ENCODE measurements at places on chromosomes 1 and 21.

DNA sequence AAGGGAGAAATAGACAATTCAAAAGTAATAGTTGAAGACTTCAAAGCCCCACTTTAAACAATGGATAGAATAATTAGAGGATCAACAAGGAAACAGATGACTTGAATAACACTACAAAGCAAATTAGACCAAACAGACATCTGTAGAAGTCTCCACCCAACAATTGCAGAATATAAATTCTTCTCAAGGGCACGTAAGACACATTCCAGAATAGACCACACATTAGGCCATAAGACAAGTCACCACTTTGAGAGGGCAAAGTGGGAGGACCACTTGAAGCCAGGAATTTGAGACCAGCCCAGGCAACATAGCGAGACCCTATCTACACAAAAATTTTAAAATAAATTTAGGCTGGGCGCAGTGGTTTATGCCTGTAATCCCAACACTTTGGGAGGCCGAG, 20.5 kb upstream of the RNF186 start:
- DNase-seq, result no peak

GRCh38 chr1:152924191-152924590, 15.8 kb downstream of the IVL start:
- peak; percentile 83 for DNase-seq

DNA sequence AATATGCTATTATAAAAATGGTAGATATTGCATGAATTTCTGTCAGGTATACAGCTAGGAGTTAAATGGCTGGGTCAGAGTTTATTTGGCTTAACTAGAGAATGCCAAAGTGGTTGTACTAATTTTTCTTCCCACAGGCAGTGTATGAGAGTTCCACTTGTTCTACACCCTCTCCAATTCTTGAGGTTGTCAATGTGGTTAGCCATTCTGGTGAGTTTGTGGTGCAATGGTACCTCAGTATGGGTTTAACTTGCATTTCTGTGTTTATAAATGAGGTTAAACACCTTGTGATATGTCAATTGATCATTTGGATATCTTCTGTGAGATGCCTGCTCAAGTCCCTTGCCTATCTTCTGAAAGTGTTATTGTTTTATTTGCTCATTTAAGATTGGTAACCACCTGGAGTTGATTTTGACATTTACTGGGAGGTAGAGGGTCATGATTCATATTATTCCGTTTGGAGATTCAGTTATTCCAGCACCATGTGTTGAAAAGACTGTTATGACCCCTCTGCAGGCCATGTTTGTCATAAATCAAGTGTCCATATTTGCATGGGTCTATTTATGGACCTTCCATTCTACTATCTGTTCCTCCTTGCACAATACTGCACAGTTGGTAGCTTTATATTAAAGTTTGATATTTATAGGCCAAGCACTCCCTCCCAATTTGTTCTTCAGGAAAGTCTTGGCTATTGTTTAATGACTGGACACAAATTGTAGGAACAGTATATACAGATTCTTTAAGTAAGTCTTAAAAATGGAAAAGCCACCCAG, 5.8 kb downstream of the FALEC start:
- no peak for DNase-seq

DNA sequence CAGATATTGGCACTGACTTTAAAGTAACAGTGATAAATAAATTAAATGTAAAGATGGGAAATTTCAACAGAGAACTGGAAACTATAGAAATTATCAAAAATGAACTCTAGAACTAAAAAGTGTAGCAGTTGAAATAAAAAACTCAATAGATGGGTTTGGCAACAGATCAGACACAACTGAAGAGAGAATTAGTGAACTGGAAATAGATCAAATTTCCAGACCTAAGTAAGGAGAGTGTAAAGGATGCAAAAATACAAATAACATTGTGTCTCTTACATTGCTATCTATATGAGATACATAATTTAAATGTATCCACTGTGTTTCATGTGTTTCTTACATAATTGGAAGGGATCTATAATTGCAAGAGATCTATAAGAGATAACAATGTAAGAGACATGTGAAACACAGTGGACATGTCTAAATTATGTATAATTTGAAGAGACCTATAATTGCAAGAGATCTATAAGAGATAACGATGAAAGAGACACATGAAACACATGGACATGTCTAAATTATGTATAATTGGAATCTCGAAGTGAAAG, 32.1 kb upstream of the ZNF362 start:
- DNase-seq, result no peak

DNA sequence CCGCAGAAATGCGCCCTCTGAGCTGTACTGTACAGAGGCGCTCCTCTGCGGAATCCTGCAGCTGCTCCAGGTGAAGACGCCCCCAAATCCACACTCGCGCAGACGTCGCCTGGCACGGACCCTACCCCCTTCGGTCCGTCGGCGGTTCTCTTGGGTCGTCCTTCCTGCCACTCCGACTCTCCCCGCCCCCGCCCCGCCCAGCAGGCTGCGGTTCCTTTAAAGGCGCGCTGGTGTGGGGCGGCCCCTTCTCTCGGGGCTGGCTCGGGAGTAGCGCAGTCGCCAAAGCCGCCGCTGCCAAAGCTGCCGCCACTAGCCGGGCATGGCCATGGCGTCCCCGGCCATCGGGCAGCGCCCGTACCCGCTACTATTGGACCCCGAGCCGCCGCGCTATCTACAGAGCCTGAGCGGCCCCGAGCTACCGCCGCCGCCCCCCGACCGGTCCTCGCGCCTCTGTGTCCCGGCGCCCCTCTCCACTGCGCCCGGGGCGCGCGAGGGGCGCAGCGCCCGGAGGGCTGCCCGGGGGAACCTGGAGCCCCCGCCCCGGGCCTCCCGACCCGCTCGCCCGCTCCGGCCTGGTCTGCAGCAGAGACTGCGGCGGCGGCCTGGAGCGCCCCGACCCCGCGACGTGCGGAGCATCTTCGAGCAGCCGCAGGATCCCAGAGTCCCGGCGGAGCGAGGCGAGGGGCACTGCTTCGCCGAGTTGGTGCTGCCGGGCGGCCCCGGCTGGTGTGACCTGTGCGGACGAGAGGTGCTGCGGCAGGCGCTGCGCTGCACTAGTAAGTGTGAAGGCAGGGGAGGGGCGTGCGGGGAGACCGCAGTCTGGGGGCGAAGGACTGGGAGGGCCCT, at the start of gene RASSF5:
Gene RASSF5, plus strand, starts transcription at position 248 of the 846 bp plus-strand sequence. Its CDS starts 72 bp downstream, at position 320.
- peak; percentile 44 for DNase-seq

DNA sequence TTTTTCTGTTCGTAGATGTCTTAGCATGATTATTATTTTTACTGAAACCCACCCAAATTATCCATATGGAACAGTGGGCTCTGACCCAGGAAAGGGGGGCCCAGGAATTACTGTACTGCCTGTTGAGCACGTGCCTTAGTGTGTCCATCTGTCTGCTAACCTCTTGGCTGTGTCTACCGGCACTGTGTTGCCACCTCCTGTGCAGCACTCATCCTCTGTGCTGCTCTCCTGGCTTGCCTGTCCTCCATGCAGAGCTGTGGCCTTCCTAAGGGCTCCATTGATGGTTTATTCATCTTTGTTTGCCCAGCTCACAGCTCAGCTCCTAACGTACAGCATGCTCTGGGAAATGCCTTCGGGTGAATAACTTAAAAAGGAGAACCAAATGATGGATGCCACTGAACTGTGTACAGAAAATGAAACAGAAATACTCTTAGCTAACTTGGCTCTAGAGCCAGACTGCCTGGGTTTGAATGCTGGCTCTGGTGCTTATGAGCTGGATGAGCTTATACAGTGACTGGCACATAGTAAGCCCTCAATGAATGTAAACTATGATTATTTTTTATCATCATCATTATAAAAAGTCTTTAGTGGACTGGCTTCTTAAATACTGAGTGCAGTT, 11.4 kb upstream of the RPTN start:
- DNase-seq, result no peak

DNA sequence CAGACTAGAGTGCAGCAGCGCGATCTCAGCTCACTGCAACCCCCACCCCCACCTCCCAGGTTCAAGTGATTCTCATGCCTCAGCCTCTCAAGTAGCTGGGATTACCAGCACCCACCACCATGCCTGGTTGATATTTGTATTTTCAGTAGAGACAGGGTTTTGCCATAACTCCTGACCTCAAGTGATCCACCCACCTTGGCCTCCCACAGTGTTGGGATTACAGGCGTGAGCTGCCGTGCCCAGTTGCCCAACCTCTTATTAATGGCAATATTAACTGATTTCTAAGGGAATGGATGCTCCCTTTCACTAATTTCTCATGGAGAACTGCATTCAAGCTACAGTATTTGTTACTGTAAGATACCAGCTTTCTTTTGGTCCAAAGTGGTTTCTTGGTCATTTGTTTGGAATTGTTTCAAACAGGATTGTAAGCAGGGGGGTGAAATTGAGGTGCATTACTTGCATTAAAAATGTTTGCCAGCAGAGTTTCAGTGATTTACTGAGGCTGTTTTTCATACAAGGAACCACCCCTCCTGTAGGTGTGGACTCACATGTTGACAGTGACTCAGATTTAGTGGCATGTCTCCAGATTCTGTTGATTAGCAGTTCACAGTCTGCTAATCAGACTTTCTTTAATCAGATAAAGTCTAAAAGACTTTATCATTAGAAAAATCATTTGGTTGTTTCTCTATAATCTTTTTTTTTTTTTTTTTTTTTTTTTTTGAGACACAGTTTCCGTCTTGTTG, 3.9 kb upstream of the TGFBR3 start:
- no peak for DNase-seq

DNA sequence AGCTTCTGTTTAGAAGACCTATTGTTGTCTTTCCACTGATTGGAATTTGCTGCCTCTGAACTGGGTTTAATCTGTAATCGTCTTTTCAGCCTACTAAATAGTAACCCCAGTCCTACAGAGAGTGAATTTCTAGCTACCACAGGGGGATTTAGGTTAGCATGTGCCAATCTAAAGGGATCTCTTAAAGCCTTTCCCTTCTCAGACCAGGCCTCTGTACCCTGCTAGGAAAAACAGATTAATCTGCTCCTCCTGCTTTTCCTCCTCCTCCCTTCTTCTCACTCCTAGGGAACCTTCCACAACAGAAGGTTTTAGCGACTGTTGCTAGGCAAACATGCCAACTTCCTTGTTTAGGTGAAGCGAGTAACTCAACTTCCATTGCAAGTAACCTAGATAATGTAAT, 1.3 kb upstream of the RC3H1 start:
- no peak for DNase-seq

GRCh38 chr1:4743978-4744750, 89.8 kb downstream of the AJAP1 start:
- DNase-seq, result no peak
